Heart right ventricle (tissue), 16 donors: ENCODE measurements at places on chromosomes 2 and 18. TPM values are rescaled to one million over a fixed set of nuclear protein-coding genes. Genes with fewer than 3 reads are reported as not detected.
A peak's percentile ranks its signal among the peaks of the same experiment; 100 is the strongest.

GAREM2 gene
- 2.0 TPM for total RNA-seq

MPPE1 gene
- 21.2 TPM for total RNA-seq

EVA1A gene
- 1.2 TPM for total RNA-seq

- no peak for DNase-seq
Observed at GRCh38 chr2:158009399-158009798, 92.3 kb upstream of the UPP2 start.

CCDC74B gene
- not detected for total RNA-seq

GRCh38 chr2:96534141-96534540, 2.4 kb upstream of the ARID5A start:
- DNase-seq: no peak

COLEC11 gene
- 5.9 TPM for total RNA-seq

GRCh38 chr2:238169708-238170251, 11.0 kb downstream of the ERFE start:
- no peak for DNase-seq

GRCh38 chr18:55079481-55080355, 120.5 kb upstream of the CCDC68 start:
- DNase-seq: no peak

DNA sequence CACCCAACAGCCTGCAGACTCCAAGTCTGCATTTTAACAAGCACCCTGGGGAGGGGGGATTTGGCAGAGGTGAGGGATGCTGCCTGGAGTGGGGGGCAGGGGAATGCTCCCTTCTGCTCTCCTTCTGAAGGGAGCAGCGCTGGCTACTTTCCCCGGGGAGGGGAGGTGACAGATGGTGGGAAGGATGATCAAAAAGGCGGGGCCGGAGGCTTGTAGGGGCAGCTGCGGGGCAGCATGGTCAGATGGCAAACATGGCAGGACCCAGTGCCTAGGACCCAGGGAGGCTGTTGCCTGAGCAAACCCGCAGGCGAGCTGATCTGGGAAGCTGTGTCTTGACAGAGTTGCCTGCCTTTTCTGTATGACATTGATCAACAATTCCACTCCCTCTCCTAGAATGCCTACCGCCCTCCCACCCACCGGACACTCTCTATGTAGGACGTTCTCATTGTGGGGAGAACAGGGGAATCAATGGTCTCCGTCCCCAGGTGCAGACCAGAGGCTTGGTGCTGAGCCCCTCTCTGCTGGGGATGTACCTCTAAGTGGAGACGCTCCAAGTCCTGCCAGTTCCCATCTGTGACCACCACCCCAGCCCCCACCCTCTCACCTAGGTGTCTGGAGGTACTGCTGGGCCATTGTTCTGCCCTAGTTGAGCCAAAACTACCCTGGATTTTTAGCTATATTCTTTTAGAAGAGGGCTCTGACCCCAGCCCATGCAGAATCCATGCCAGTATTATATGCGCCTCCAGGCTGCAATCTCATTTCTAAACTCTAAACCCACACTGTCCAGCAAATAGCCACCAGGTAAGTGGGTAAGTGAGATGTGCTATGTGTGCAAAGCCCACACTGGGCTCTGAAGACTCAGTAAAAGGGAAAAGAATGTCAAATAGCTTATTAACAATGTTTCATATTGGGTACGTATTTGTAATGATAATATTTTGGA, 89.7 kb upstream of the SEC11C start:
- DNase-seq: no peak

GRCh38 chr18:45651275-45651674, 36.0 kb downstream of the SLC14A2 start:
- no peak for DNase-seq

DNA sequence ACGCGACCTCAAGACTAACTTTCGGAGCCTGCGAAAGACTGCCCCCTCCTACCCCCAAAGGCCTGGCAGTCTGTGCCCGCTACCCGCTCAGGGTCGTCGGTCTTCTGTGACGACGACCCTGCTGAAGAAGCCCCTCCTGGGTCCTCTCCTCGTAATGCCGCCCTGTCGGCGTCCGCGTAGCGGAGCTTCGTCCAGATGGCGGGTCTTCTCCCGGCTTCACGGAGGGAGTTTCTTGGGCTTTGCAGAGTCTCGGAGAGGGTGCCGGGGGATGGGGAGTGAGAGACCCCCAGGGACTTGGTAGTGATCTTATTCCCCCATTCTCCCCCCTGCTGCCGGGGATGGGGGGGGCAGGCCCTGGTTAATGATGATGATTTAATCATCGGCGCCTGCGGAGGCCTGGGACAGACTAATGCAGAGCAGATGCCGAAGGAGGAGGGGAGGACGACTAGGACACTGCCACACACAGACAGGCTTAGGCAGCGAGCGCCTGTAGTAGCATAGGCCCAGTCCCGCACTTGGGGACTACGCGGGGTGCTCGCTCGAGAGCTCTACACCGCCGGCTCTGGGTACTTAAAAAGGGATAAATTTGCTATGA, 528 bp upstream of the PCGF1 start:
- peak; percentile 30 for DNase-seq

SH3BP4 gene
- 7.0 TPM for total RNA-seq

CBLN2 gene
- not detected for total RNA-seq

- DNase-seq: no peak
Observed at GRCh38 chr2:116467243-116467642, 1347.2 kb upstream of the DDX18 start.

DNA sequence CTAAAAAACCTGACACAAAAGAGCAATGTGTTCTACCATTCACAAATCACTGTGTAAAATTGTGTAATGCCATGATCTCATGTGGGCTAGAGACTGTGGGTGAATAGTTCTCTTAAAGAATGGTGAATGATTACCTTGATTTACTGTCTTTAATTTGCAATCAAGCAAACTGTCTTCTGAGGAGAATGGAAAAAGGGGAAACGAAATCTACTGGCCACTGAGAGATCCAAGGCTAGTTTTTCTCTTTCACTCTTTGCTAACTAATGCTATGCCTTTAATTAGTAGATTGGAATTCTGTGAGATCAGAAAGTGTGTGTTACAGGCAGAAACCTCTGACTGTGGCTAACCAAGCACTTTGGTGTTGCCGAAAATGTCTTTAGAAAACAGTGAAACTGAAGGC, 422.7 kb downstream of the TGIF1 start:
- no peak for DNase-seq

POTEE gene
- 0.79 TPM for total RNA-seq

- DNase-seq: no peak
Observed at GRCh38 chr2:234098681-234099080, 48.2 kb downstream of the SPP2 start.

DNA sequence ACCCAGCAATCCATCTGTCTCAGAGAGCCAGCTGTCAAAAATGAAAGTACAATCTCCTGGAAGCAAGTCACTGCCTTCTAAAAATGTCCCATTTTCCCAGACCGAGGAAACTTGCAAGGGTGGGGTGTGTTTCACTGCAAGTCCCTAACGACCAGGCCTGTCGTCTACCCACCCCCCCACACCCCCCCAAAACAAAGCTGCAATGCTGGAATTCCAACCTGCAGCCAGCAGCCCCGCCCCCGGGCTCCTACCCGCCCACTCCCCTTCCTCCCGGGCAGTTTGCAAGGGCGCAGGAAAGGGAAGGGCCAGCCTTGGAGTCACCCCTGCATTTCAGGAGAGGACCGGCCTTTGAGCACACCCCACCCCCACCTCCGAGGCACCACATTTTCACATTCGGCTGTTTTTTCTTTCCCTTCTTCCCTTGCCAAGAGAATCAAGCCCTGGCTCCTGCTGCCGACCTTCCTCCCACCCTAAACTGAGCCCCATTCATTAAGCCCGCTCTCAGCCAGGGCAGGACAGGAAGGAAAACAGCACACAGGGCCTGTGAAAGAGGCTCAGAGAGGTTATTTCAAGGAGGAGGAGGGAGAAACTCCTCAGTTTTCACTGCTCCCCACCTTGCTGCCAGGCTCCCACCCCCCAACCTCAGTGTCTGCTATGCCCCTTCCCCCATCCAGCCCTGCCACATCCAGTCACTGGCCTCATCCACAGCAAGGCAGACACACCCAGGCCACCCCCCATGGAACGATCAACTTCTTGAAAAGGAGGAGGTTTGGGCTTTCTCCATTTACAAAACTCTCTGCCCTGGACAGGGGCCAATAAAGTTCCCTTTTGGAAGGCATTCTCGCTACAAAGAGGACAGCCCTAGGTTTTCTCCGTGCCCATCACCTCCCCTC, 11.3 kb downstream of the SMAD7 start:
- peak; percentile 77 for DNase-seq

- peak; percentile 61 for DNase-seq
Observed at GRCh38 chr2:216632952-216633615, at the start of gene IGFBP2. TSS of gene IGFBP2 (plus strand) at chr2:216633420. CDS start at chr2:216633524, 104 bp downstream.

RUFY4 gene
- not detected for total RNA-seq

DNA sequence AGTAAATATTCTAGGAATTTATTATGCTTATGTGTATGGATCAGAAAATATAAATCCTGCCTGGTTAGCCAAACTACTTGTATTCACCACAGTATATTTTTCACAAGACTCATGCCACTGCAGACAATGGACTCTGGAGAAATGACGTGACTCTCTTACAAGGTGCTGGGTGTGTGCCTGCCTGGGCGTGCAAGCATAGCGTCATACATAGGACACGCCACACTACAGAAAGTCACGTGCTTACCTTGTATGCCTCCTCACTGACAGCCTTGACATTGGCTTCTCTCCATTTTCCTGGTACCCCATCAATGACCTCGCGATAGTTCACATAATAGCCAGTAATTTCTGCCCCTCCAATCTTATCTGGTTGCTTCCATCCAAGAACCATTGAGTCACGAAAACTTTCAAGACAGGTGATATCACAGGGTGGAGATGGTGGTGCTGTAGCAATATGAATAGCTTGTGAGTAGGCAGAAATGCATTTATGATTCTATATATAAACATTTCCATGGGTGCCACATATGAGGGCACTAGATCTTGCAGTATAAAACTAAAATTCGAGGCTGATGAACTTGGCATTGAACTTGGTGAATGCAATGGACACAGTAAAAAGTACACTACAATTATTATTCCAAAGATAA, 93.2 kb downstream of the MYOM1 start:
- DNase-seq: no peak

DNA sequence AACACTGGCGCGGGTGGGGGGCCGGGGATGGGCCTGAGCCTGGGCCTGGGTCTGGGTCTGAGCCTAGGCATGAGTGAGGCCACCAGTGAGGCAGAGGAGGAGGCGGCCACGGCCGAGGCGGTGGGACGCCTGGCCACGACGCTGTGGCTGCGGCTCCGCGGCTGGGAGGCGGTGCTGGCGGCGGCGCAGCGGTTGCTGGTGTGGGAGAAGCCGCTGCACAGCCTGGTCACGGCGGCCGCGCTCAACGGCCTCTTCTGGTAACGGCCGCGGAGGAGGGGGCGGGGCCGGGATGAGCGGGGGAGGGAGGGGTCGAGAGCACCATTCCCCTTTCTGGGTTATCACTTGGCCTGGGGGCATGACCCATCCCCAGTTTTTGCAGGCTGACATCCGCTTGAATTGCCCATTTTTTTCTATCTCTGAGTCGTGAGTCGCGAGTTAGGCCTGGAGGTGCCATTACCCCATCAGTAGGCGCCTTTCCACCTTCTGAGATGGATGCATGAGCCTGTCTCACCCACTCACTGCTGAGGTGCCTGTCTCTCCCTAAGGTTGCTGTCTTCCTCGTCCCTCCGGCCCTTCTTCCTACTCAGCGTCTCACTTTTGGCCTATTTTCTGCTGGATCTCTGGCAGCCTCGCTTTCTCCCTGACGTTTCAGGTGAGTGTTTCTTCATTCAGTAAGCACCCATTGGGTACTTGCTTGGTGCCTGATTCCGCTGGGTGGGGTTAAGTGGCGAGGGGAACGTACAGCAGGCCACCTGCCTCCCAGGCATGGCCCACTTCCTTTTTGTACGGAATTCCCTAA, 501 bp downstream of the RETREG2 start:
- peak; percentile 66 for DNase-seq

ODC1 gene
- total RNA-seq: 47.9 TPM

GRCh38 chr2:128752691-128753263, 434.1 kb upstream of the HS6ST1 start:
- no peak for DNase-seq

GRCh38 chr2:72115110-72116080, 32.3 kb downstream of the CYP26B1 start:
- DNase-seq: no peak

- DNase-seq: no peak
Observed at GRCh38 chr2:95374451-95374920, 28.0 kb upstream of the FAHD2A start.

CRYGC gene
- total RNA-seq: not detected

DNA sequence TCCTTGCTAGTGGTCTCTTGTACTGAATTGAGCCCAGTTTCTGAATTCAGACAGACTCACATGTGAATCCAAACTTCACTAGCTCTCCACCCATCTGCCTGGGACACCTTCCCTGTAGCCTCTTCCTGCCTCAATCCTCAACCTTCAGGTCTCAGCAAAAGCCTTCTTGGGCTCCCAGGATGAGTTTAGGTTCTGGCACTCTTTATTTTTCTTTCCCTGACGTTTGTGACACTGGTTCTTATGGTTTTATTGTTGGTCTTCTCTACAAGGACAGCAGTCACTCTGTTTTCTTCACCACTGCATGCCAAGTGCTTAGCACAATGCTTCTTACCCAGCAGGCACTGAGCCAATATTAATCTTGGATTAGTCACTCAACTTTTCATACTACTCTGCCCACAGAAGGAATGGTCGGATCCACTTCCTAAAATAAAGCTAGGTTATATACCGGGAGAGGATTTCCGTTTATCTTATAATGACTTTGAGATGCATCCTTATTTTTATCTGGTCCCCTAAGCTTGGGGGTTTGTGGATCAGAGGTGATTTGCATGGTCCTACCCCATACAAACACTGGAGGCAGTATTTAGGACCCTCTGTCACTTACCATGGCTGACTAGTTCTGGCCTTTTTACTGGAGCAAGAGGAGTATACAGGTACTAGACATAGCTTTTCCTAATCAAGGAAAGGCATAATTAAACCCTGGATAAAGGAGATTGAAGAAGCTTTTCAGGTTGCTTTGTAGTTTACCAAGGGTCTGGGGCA, 186.3 kb downstream of the MYCN start:
- DNase-seq: no peak

DYNAP gene
- not detected for total RNA-seq

SLC25A52 gene
- 0.21 TPM for total RNA-seq

DNA sequence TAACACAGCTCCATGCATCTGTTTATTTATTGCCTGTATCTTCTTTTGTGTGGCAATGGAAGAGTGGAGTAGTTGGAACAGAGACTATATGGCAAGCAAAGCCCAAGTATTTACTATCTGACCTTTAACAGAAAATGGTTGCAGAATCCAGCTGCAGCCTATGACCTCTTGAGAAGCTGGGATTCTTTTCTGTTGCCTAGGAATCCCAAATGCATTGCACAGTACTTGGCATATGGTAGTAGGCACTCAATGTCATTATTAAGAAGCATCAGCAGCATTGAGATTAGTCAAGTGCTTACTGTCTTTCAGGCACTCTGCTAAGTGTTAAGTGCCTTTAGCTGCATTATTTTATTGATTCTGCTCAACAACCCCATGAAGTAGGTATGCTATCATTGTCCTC, 331.6 kb downstream of the CCDC85A start:
- DNase-seq: no peak

DNA sequence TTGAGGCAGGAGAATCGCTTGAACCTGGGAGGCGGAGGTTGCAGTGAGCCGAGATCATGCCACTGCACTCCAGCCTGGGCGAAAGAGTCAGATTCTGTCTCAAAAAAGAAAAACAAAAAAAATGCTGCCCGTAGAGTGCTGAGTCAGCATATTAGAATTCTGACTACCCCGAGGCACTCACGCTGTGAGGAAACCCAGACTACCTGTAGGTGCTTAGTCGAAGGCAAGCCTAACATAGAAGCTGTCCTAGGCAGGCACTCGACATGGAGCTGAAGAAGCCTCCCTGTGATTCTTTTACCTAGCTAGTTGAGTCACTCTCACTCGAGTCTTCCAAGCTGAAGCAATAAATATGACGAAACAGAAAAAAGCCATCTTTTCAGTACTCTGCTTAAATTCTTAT, 1323.2 kb upstream of the DDX18 start:
- no peak for DNase-seq

SFT2D3 gene
- 4.0 TPM for total RNA-seq

CD302 gene
- total RNA-seq: 9.1 TPM

TTN gene
- total RNA-seq: 4,150 TPM
